GM13977 (cell line): ENCODE measurements at places on chromosomes 13 and 19.
A peak's percentile ranks its signal among the peaks of the same experiment; 100 is the strongest.

DNA sequence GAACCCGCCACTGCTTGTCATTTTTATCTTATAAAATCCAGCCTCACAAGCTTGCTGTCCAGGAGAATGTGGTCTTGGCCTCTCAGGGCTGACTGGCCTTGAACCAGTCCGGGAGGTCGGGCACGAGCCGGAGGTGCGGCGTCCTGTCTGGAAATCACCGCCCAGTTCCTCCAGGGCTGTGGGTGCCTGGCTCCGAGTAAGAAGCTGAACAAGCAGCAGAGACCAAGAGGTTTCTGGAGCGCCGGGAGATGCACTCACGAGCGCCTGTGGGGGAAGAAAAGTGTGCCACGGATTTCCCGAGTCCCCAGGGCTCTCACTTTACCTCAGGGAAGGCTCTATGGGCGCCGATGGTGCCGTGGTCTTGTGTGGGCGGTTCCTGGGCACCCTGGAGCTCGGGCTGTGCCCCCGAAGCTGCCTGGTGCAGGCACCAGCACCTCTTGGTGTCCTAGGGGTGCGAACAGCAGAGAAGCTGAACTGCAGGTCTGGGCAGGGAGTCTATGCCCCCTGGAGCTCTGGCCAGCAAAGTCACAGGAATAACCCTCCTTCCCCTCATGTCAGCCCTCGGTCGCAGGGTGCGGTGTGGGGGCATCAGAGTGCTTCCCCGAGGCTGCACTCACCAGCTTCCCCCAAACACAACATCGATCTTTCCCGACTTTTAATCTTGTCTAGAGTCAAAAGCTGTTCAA is 50.0 kb downstream of the GAS6 start:
- DNase-seq: no peak

DNA sequence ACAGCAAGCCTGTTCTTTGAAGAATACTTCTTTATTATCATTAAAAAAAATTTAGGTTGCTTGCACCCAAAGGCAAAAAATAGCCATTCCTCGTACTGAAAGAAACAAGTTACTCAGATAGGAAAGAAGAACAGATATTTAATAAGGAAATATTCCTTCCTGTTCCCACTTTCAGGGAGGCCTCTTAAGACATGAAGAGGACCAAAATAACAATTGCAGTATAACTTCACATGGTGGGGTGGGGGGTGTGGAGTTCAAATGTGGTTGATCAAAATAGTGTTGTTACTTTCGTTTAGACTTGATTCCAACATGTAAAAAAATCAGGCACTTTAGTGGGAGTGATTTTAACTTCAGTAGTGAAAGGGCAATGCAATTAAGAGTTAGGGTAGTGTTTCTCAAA is 3.6 kb downstream of the RGCC start:
- DNase-seq: no peak

DNA sequence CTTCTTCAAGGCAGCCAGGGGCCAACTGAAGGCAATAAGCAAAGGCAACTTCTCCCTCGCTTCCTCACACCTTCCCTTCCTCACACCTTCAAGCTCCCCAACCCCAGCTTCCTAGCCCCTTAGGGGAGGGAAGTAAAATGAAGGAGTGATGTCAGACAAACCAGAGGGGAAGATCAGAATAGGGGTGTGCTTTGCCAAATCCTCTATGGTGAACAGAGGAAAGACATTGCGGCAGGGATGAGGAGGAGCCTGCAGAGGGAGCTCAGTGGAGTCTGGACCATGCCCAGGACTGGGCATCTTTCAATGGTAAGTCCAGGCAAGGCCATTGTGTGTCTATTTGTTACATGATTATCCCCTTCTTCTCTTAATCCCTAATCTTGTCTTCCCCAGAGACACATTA is 164.0 kb downstream of the TSHZ3 start:
- DNase-seq: no peak

- DNase-seq: no peak
Observed at GRCh38 chr19:41540041-41540695, 35.8 kb upstream of the CEACAM21 start.

GRCh38 chr13:74731731-74732130 is 597.5 kb upstream of the KLF12 start:
- DNase-seq: no peak

DNA sequence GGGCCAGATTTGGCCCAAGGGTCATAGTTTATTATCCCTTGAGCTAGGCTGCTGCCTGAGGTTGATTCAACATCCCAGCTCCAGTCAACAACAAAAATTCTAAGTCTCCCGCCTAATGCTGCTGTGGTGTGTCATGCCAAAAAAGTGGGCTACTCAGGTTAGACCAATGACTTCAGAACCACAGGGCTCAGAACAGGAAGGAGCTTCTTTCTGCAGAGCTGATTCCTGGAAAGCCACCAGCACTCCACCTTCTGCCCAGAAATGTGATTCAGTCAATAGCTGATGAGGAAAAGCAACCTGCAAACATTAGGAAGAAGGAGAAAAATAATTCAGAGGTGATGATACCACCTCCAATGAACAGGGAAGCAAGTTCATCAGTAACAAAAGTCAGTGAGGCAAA is 56.1 kb upstream of the SERPINE3 start:
- no peak for DNase-seq

GRCh38 chr19:9128171-9128570 is 1.4 kb upstream of the OR7G3 start:
- DNase-seq: no peak

- no peak for DNase-seq
Observed at GRCh38 chr19:33863436-33863835, 66.8 kb downstream of the KCTD15 start.

GRCh38 chr13:33251131-33251661 is 34.4 kb downstream of the STARD13 start:
- DNase-seq: peak; percentile 47

DNA sequence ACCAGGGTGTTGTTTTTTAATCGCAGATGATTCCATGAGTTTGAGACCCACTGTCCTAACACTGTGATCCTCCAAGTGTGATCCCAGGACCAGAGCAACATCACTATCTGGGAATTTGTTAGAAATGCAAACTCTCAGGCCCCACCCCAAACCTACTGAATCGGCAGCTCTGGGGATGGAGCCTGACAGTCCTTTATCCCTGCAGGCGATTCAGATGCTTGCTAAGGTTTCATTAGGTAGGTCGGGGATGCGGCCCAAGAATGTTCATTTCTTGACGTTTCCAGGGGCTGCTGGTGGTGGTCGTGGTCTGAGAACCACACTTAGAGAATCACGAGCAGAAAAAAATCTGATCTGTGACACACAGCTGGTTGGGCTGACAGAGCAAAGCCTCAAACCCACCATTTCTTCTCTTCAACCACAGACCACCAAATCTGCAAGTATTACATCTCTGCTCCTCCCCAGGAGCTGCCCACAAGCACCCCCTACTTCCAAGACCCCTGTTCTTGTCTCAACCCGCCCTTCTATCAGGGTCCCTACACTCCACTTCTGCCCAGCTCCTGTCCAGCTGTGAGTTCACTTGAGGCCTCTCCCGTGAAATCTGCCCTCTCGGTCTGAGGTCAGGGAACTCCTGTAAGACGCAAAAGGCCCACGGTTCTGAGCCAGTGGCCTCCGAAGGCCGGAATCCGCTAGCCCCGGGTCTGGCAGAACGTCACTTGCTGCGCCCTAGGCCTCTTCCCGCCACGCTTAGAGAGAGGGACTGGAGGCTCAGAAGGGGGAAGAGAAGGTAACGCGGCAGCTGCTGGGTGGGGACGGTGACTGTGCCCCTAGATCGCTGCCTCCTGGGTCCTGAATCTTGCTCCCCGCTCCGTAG is 1.1 kb upstream of the FARP1 start:
- DNase-seq: no peak

DNA sequence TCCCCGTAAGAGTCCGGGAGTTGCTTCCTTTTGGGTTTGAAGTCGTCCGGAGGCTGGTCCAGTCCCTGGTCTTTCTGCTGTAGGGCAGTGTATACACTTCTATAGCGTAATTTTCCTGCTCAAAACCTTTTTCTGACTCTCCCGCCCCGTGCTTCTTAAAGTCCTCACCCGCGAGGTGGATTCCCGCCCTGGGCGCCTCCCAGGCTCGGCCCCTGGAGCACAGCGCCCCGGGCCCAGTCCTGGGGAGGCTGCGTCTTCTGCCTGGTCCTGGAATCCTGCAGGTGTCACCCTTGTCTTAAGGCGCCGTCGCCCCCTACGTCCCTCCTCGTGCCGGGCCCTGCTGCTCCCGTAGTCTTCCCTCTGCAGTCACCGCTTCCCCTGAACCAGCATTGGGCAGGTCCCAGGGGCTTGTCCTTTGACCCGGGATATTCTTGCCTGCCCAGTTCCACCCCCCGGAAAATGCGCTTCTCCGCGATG is 34.4 kb upstream of the ZNF808 start:
- DNase-seq: no peak
